ENCODE measurements at places on chromosomes 7 and 10.

DNA sequence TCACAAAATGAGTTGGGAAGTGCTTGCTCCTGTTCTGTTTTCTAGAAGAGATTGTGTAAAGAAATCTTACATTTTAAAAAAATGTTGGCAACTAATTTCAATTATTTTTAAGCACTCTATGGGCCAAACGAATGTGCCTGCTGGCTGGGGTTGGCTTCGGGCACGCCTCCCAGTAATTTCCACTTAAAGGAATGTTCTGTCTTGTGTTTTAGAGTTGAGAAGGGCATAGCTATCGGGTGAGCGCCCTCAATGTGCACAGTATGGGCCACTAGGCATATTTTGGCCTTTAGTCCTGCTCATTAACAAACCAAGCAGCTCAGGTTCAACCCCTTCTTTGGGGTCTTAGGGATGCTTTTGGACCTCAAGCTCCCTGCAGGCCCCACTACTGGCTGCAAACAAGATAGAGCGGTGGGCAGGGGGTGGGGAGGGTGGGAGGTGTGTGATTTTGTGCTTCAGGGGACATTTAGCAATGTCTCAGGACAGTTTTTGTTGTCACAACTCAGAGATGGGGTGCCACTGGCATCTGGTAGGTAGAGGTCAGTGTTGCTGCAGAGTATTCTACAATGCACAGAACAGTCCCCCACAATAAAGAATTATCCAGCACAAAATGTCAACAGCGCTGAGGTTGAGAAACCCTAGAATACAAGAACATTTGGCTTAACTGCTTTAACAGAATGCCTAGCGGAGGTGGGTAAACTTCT, 40.7 kb downstream of the TACC2 start:
- DNase-seq, result no peak

DNA sequence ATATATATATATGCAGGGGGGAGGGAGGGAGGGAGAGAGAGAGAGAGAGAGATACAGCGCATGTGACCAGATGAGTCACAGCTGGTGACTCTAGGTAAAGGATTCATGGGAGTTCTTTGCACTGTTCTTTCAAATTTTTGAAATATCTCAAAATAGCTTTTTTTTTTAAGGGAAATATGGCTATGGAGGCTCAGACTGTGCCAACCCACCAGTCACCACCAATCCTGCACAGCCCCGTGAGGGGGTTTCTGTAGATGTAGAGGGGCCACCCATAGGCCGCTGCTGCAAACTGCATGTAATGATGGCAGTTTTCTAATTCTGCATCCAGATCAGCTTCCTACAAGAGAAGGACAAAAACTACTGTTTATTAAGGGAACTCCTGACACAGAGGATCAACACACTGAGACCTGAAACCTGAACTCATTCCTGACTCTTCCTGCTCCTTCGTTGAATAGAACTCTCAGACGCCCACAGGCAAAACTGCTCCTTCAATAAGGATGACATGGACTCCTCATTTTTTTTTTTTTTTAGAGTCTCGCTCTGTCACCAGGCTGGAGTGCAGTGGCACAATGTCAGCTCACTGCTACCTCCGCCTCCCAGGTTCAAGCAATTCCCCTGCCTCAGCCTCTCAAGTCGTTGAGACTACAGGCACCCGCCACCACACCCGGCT, 17.3 kb downstream of the DAGLB start:
- DNase-seq, result no peak

GRCh38 chr7:81924494-81924893, 154.6 kb upstream of the HGF start:
- DNase-seq, result no peak

- no peak for DNase-seq
These were observed 5.3 kb downstream of the NEUROG3 start for GRCh38 chr10:69567920-69568319.

GRCh38 chr10:8600192-8600591, 545.7 kb downstream of the GATA3 start:
- no peak for DNase-seq

DNA sequence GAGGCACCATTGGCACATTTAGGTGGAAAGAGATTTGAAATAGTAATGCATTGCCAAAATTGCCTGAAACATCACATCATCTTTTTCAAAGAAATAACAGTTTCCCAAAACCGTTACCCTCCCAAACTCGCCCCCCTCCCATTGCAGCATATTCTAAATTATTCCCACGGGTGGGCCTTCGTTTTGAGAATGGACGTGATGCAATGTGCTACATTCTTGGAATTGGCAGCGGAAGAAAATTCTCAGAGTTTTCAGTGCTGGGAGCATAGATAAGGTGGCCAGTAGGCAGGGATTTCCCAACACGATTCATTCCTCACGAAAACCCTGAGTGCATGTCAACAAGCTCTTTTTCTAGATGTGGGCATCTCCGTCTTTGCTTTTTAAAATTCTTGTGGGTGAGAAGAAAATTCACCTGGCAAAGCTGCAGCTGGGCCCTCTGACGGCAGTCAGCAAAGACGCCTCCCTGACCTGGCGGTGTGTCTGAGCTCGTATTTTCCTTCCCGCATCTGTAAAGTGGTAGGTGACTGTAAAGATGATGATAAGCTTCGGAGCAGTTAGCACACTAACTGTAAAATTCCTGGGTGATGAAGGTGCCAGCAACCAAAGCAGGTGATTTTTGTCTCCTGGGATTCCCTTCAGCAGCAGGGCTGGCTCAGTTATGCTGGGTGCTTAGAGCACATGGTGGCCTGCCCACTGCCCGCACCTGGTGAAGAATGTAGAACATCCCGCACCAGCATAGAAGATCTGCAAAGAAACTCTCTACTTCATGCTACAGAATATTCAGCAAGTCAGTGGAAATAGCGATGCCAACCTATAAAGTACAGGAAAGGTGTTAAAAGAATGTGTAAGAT, 141.9 kb upstream of the KLF6 start:
- no peak for DNase-seq

DNA sequence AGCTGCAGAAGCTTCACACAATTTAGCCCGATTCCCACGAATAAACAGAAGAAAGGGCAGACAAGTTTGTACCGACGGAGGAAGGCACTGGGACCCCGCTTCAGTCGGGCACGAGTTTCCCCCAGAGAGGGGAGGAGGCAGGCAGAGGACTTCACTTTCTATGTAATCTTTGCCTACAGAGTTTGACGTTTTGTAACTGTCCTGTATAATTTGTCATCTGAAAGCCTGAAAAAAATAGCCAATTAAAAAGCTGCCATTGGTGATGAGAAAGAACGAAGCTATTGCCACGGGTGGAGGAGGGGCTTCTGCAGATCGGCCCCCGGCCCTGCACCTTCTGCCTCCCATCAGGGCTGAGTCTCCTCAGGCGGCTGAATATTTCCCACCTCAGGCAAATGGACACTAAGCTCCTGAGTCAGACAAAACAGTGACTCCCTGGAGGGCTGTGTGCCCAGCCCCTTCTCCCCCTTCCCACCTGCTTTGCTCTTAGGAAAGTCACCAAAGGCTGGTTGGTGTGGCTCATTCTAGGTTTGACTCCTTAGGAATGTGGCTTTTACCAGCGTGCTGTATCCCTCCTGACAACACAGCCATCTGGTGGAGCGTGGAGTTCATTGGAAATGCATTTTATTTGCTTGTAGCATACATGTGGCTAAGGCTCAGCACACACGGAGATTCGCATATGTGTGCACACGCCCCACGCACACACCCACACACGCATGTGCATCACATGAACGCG, 117.4 kb downstream of the VIPR2 start:
- no peak for DNase-seq

All from esophagus squamous epithelium (tissue), 5 donors.